ENCODE measurements at places on chromosomes 16 and 17.

- peak; percentile 90 for DNase-seq
Measured at GRCh38 chr17:33234930-33235685, 58.0 kb downstream of the ASIC2 start.

GRCh38 chr16:56779906-56780305 is 50.0 kb downstream of the NUP93 start:
- no peak for DNase-seq

GRCh38 chr16:15834502-15834901 is 22.3 kb downstream of the MYH11 start:
- DNase-seq, result no peak

DNA sequence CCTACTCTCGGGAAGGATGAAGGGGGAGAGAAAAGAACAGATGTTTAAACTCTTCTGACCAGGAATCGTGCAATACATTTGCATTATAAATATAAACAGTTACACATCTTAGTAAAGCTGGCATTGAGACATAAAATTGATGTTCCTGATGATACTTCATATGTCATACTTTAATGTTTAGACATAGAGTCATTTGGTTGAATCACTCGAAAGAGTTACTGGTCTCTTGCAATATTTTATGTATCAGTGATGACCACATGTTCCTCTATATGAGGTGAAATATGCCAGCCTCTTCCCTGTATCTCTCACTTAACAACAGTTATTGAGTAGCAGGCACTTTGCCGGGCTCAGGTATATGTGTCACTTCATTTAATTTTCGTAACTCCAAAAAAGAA is 49.7 kb upstream of the PMFBP1 start:
- no peak for DNase-seq

GRCh38 chr16:48143812-48144368 is 11.9 kb downstream of the ABCC12 start:
- no peak for DNase-seq

DNA sequence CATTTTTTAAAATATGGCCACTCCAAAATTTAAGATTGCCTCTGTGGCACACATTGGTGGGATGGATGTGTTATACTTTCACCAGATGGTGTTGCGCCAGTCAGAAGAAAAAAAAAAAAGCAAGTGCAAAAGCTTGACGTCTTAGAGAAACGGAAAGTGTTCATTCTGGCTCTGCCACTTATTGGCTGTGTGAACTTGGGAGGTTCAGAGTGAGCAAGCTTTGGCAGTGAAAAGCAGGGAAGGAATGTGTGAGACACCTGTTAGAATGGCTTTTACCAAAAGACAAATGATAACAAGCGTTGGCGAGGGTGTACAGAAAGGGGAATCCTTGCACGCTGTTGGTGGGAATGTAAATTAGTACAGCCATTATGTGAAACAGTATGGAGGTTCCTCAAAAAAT is 298.0 kb downstream of the TMEM114 start:
- no peak for DNase-seq

DNA sequence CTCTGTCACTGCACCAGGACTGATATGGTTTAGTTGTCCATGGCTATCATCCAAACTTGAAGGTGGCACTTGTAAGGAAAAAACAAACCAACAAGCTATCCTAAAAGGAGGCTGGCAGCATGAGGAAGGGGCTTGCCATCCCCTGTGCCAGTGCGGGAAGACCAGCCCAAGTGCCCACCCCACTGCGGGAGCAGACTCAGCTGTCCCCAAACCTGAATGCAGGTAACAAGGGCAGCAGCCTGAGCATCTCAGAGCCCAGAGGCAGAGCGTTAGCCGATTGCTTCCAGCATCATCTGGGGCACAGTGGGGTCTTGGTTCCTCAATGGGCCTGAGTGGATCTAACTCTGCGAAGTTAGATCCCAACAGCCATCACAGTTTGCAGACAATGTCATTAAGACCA is 29.2 kb upstream of the C16orf78 start:
- DNase-seq, result no peak

GRCh38 chr16:11409398-11409797 is 64.1 kb downstream of the RMI2 start:
- DNase-seq, result peak; percentile 12

GRCh38 chr16:3023415-3023668 is 400 bp downstream of the HCFC1R1 start:
- DNase-seq, result peak; percentile 15

GRCh38 chr17:77700165-77700881 is 258.2 kb upstream of the TNRC6C start:
- DNase-seq, result no peak

- DNase-seq, result no peak
Measured at GRCh38 chr17:10290041-10290440, 82.8 kb downstream of the MYH13 start.

- no peak for DNase-seq
Measured at GRCh38 chr17:67125417-67125816, 81.1 kb downstream of the CACNG1 start.

GRCh38 chr16:56207421-56207820 is 16.1 kb downstream of the GNAO1 start:
- DNase-seq, result no peak

- DNase-seq, result no peak
Measured at GRCh38 chr17:76150712-76151622, 9.9 kb upstream of the FOXJ1 start.

GRCh38 chr16:67548265-67549126 is 13.8 kb upstream of the CTCF start:
- no peak for DNase-seq
